ENCODE measurements at places on chromosomes 2 and 18.

DNA sequence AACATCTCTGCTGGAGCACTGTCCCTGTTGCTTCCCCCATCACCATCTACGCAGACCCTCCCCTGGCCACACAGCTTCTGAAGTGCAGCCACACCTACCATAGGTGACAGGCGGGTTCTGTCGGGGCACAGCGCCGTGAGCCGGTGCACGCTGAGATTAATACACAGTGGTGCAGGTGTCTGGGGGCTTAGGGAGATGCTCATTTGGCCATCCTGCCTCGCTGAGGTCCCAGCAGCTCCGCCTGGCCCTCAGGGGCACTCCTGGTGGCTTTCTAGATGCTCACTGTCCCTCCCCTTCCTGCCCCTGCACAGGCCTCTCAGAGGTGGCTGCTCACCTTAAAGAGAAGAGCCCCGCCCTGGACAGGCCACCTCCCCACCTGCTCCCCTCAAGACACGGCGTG, 18.9 kb upstream of the RPL31 start:
- no peak for DNase-seq

DNA sequence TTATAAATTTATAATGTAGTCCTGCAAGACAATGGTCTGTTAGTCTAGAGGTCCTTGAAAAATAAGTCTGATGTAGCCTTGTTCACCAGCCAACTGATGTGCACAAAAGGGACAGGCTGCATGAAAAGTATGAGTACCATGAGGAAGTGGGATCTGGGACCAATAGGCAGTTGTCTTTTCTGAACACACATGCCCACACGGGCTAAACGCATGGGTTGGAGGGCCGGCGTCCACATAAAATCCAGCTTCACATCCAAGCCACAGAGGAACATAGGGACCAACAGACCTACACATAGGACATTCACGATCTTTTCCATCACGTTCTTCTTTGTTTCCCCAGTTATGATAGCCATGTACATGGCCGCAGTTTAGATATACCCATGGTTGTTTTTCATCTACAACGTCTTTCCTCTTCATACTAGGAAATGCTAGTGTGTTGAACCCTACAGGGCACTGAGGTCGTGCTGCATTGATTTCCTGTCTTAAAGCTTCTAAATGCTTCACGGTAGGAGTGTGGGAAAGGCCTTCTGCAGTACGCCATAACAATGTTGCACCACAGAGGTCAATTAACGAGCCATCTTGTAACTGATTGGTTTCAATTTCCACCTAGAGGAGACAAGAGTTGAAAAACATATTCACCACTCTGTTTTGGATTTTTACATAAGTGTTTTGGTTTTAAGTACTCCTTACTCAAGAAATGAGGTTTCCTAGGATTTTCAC, 49.4 kb downstream of the PELI1 start:
- DNase-seq: no peak

- DNase-seq: no peak
Observed at GRCh38 chr2:161947836-161948235, 126.2 kb downstream of the DPP4 start.

- peak; percentile 51 for DNase-seq
Observed at GRCh38 chr2:37282746-37283145, 41.9 kb downstream of the PRKD3 start.

DNA sequence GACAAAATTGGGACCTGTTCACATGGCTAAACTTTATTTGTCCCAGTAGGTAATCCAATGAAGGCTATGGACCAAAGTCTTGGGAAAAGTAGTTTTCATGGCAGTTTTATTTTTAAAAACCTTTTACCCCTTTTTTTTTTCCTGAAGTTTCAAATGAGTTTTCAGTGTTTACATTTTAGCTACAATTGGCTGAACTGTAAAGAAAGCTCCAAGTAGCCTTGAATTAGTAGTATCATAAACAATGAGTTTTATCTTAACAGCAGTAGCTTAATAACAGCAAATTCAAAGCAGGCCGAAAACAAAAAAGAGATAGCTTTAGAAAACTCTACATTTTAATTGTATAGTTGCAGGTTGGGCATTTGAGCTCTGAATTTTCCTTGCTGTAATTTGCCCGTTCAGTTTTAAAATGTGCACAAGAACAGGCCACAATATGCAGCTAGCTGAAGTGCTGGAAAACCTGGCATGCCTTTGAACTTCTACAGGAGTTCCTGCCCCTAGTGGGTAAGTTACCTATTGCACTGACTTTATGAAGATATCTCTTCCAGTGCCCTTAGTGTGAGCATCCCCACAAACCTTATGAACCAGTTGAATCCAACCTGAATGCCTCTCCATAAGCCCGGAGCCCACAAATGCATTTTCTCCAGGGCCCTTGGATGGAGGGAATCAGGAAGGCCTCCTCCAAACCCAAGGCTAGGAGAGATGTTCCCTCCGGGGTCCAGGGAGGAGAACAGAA, 106.7 kb downstream of the XRCC5 start:
- DNase-seq: no peak

DNA sequence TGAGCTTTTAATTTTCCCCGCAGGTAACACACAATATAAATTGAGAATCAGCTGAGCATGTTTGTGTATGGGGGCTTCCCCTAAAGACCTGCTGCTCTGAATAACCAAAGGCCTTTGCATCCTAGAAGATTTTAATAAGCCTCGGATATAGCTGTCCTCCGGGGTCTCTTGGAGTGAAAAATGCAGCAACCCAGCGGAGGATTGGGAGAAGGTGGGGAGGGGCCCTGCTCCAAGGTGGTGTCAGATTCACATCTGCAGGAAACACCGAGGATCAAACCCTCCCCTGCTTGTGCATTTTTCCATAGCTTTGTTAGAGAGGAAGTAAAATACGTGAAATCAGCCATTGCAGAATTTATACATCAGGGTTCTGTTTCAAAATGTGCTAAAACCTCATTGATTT, 63.0 kb upstream of the OTOF start:
- DNase-seq: no peak

GRCh38 chr2:28528206-28528605, 32.3 kb downstream of the PLB1 start:
- no peak for DNase-seq

- no peak for DNase-seq
Observed at GRCh38 chr2:127428057-127428814, 10.0 kb downstream of the PROC start.

DNA sequence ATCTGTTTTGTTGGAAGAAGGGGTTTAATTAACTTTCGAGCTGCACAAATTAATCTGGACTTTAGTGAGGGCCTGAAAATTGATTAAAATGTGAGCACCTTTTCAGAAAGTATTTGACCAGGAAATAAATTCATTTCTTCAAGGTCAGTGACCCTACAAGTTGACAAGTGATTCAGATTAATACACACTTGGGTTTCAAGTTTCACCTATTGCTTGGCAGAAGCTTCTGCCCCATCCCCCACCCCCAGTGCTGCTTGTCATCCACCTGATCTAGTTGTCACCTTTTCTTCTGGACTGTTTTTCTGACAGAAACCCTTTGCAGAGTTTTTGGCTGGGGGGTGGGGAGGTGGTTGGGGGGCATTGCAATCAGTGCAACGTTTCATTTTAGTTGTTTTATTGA, 46.2 kb downstream of the RPRM start:
- DNase-seq: no peak

- peak; percentile 35 for DNase-seq
Observed at GRCh38 chr2:192195548-192196418, 1.1 kb upstream of the TMEFF2 start.

- peak; percentile 53 for DNase-seq
Observed at GRCh38 chr18:53698907-53699306, 525.6 kb downstream of the MBD2 start.

DNA sequence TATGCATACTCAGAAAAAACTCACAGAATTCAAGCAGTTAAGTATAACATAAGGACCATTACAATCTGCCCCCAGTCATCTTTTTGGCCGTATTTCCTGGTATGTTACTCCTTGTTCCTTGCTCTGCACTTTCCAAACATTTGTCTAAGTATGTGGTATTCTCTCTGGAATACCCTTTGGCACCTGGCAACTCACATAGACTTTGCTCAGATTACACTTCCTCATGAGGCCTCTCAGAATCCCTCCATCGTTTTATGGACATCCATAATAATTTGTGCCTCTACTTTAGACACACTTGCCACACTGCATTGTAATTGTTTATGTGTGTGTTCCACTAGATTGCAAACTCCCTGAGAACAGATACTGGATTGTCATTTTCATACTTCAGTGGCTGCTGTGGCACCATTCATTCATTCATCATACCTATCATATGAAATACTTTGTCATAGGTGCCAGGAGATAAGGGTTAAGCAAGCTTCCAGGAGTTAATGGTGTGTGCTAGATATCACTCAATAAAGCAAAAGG, 84.0 kb downstream of the HIBCH start:
- DNase-seq: no peak

- DNase-seq: peak; percentile 73
Observed at GRCh38 chr18:26460449-26461091, 87.8 kb downstream of the KCTD1 start.

- DNase-seq: peak; percentile 95
Observed at GRCh38 chr2:67846370-67847070, 216.3 kb downstream of the C1D start.

DNA sequence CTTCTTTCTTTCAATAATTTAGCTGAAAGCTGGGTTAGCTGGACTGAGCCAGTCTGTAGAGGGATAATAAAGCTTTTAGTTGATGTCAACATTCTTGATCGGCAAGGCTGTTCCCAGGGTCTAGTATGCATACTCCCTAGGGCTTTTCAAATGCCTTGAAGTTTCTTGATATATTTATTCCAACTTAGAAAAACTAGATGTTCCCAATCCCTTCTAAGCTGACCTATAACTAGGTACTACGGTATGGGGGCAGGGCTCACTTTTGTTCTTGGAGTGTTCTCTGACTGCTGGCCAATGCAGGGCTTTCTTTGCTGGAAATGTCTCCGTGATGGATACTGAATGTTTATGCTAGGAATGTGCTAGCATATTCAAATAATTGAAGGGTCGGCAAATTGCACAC, 258.6 kb upstream of the TANK start:
- DNase-seq: no peak

DNA sequence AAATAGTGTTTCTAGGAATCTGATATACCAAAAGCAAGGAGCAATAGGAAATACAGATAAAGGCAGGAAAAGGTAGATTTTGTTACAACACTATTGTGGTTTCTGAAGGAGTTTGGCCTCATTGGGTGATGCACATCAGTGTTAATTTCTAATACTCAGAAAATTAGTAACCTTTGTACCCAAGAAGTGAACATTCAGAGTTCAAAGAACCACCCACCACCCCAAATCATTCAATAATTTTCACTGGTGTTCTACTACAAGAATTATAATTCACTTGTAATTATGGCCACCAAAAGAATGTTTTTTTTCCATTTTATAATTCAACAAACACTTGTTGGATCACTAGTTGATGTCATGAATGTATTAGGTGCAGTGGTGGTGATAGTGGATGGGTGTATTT, 183.3 kb downstream of the UBE2E3 start:
- DNase-seq: no peak

- no peak for DNase-seq
Observed at GRCh38 chr2:43400508-43400907, 174.1 kb upstream of the ZFP36L2 start.

GRCh38 chr2:240570531-240571313, 2.4 kb downstream of the RNPEPL1 start:
- no peak for DNase-seq

- DNase-seq: no peak
Observed at GRCh38 chr2:121774235-121774634, 18.8 kb downstream of the TSN start.

- no peak for DNase-seq
Observed at GRCh38 chr2:39399570-39399969, 37.5 kb downstream of the MAP4K3 start.

DNA sequence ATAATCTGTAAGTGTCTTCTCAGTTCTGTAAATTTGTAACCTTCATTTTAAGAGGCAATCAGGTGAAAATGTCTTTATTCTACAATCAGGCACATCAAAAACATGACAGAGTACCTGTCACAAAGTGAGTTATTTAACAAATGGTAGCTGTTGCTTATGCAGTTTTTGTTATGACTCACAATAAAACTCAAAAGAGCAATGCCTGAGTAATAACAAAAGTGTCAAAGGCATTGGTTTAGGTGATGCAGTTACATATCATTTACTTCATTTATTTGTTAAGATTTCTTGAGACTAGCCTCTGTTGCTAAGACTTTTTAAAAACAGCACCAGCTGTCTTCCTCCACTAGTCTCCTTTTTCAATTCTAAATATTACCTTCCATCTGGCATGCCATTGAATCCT, 177.8 kb downstream of the KIAA1328 start:
- no peak for DNase-seq

GRCh38 chr18:63936932-63937393, 12.1 kb upstream of the HMSD start:
- no peak for DNase-seq

- no peak for DNase-seq
Observed at GRCh38 chr2:45242161-45242741, 233.0 kb upstream of the SIX2 start.

- DNase-seq: no peak
Observed at GRCh38 chr2:56338232-56338631, 154.4 kb downstream of the CCDC85A start.

DNA sequence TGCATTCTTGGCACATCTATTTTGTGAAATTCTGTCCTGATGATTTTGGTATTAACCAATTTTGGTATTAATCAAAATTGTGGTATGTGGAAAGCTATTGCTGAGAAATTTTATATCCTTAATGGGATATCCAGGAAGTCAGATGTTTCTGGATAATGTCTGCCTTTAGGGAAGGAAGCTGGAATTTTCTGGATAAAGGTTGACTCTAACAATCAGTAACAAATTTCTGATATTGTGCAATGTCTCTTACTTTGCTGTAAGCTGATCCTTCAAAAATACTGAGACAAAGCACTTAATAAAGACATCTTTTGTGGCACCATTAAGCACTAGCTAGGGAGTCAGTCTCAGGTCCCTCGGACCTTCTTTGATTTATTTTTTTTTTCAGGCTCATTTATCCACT, 100.8 kb upstream of the UGP2 start:
- DNase-seq: no peak
